Amygdala (tissue), 56 donors: ENCODE measurements at places on chromosomes 7 and 10.

- peak; percentile 58 for DNase-seq
These were observed at the start of gene ANLN for GRCh38 chr7:36389371-36390198. TSS of gene ANLN (plus strand) at chr7:36389862. CDS start at chr7:36390027, 165 bp downstream.

DNA sequence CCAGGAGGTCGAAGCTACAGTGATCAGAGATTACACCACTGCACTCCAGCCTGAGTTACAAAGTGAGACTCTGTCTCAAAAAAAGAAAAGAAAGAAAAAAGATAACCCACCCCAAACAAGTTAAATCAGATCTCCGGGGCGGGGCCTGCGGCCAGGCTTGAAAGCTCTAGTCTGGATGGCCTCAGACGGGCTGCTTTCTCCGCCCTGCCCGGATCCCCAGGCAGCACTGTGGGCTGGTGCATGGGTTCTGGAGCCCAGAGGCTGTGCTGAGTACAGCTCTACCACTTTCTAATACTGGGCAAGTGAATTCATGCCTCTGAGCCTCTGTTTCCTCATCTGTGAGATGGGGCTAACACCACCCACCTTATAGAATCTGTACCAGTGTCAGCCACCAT is 83.7 kb downstream of the ZMIZ1 start:
- DNase-seq = no peak

DNA sequence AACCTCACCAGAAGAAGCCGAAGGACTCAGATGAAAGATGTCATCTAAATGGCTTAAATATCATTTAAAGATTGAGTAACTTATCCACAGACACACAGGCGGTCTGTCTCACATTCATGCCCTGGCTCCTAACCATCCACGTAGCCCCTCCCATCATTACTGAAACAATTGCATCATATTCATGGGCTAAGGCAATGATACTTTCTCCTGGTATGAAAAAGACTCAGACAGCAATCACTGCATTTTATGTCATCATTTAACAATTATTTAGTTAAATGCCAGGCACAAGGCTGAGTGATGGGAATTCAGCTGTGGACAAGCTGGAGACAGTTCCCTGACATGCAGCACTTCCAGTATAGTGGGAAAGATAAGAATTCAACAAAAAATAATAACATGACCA is 11.2 kb upstream of the TECTB start:
- DNase-seq = no peak

DNA sequence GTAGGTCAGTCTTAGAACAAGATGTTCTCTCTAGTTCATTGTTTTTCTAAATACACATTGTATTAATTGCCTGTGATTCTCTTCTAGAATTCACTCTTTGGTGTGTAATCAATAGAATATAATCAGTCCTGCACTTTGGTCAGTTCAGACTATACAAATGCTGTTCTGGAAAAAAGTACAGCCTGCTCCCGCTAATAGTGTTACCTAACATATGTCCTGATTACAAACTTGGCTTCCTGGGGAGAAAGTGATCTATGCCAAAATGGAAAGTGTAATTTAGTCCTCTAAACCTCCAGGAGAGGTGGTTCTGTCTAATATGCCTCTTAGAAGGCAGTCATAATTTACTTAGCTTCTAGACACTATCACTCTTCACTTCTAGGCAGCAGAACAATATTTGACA is 215.5 kb downstream of the SEMA3D start:
- no peak for DNase-seq

GRCh38 chr7:25895792-25896171 is 256.2 kb upstream of the NFE2L3 start:
- DNase-seq = no peak

DNA sequence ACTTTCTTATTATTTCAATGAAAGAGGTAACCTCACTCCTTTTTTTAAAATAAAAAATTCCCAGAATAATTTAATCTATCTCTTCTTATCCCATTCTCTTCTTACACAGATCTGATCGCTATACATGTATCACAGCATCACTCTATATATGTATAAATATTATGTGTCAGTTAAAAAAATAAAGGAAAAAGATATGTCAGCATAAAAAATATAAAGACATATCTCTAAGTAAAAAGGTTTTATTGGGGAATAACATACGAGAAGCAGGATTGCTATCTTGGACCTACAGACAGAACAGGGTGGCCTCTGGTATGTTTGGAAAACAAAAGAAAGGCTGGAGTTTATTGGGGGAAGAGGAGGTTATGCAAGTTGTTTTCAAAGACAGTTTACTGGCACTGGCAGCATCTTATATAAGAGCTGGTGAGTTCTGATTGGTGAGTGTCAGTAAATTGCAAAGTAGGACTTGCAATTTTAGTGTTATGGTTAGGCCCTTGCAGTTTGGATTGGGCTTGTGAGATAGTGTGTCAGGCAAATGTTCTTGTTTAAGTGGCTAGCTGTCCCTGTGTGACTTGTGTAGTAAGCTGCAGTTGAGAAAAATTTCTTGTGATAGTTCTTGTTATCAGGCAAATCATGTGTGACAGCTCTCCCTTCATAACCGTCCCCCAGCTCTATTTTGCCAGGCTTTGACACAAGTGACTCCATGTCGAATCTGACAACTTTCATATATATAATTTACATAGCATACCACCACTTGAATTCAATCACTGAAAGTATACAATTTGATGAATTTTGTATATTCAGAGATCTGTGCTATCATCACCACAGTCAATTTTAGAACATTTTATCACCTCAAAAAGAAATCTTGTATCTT is 118.2 kb downstream of the HBP1 start:
- no peak for DNase-seq

DNA sequence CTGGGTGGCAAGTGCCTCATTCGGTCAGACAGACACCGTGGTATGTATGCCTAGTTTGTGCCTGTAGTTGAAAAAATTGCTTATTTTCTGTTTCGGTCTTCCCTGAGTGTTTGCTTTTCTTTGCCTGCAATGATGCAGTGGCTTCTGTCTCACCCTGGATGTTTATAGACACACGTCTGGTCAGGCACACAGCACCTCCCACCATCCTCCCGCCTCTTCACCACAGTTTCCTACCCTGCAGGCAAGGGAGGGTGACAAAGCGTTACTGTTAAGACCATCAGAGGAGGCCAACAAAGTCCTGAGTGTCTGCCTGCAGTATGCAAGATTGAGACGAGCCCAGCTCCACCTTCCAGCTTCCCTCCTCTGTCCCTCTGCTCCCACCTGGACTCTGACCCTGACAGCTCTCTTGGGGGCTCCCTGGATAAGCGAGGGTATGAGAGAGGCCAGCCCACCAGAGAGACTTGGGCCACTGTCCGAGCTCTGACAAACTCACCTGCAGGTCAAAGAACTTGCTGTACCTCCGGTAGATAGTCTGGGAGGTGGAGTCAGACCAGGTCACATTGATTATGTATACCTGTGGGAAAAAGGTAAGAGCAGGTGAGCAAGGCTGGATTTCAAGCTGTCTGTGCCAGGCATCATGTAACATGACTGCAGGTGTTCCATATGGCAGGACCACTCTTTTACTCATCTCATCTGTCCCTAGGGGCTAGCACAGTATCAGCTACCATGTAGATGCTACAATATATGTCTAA is 54.4 kb downstream of the SH3PXD2A start:
- DNase-seq = no peak

GRCh38 chr10:123133541-123134342 is 2.0 kb upstream of the HMX3 start:
- DNase-seq = no peak

DNA sequence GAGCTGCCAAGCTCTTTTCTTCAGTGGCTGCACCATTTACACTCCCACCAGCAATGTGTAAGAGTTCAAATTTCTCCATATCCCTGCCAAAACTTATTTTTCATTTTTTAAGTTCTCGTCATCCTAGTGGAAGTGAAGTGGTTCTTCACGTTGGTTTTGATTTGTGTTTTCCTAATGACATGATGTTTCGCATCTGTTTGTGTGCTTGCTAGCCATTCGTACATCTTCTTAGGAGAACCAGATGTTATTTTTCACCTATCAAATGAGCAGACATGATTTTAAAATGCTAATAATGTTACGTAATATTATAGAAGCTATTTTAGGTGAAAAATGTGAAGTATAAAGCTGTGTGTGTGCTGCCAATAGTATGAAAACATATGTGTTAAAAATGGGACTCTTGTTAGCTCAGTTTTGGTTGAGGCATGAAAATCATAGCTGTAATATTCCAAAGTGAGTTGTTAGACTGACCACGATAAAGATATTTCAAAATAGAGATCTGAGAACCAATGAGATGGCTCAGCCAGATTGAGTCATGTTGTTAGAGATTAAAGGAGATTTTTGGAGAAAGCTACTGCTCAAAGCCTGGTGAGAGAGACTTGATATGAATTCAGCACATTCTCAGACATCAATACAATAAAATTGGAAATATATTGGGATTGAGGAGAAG is 25.9 kb upstream of the GALNT11 start:
- no peak for DNase-seq

- DNase-seq = no peak
These were observed 51.5 kb downstream of the WDR37 start for GRCh38 chr10:1107679-1108078.

DNA sequence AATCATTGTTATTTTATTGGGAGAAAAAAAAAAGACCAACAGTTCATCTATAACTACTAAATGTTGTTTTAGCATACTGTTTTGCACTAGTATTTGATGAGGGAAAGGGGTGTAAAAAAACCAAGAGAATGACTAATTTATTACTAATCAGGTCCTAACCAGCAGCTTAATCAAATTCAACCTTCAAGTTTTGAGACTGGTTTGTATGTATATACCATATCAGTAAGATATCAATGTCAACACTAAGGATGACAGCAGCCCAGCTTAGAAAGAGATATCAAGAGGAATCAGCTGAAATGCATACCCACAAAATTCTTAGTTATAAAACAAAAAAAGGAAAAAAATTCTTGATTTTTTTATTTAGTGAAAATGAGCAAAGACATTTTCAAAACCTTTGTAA is 122.6 kb downstream of the KMT2C start:
- DNase-seq = no peak

GRCh38 chr10:110914431-110914830 is 4.5 kb downstream of the BBIP1 start:
- DNase-seq = no peak

- no peak for DNase-seq
These were observed 292.6 kb downstream of the PARD3 start for GRCh38 chr10:34522546-34522945.

GRCh38 chr10:1651270-1651966 is 85.9 kb downstream of the ADARB2 start:
- no peak for DNase-seq

DNA sequence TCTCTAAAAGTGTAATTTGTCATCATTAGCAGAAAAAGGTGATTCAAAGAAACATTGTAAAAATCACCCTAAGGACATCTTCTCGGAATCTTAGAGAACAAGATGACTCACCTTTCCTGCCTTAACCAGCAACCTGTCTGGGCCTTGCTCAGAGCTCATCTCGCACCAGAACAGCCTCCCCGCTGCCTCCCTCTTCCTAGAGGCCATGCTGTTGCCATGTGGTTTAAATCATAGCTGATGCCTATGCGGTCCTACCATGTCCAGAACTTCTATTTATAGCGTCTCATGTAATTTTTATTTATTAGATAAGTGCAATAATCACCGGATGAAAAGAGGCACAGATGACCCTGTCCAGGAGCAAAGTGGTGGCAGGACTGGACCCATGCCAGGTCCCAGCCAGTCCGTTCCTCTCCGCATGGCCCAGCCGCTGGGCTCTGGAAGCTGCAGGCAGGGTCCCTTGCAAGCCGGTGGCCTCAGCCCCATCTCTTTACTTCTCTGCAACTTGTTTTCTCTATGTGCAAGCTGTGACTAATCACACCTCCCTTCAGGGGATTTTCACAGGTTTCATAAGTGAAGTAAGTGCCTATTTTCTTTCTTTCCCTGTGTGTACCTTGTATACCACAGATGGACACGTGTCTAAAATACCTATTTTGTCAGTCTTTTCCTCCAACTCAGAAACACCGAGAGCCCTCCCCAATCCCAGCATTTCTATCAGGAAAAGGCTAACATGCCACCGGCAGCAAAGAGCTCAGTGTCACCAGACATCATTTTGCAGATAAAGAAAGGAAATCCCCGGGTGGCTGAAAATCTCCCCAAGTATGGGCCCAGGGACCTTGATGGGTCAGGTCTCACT is 27.1 kb downstream of the KLF6 start:
- no peak for DNase-seq

- no peak for DNase-seq
These were observed 957 bp upstream of the SVIL start for GRCh38 chr10:29635711-29636144.

DNA sequence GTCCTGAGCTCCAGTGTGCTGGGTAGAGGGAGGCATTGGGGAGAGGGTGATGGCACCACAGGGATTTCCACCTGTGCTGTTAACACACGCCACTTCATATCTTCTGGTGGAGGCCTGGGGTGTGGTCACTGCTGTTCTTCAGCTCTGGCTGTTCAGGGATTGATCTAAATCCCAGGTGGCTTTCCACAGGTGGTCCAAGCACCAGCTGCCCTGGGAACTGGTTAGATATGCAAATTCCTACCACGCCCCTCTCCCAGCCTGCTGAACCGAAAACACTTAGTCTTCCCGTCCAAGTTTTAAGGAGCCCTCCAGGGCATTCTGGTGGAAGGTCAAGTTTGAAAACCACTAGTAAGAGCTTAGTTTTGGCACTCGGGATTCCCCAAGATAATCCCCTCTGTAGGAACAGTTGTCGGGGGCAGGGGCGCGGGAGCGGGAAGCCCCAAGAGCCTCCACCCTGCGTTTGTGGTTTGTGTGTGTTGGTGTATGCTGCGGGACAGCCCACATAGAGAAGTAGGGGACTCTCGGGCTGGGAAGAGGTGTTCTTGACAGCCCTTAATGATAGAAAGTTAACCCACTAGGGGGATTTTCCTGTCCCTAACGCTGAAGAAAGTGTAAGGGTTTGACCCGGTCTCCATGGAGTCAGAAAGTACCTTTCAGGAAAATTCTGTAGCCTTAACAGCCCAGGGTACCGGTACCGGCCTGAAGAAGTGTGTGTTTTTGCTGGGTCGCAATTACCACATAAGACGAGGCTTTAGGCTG is 5.1 kb downstream of the DEPP1 start:
- no peak for DNase-seq

GRCh38 chr7:159158125-159158887 is 13.6 kb upstream of the VIPR2 start:
- no peak for DNase-seq

DNA sequence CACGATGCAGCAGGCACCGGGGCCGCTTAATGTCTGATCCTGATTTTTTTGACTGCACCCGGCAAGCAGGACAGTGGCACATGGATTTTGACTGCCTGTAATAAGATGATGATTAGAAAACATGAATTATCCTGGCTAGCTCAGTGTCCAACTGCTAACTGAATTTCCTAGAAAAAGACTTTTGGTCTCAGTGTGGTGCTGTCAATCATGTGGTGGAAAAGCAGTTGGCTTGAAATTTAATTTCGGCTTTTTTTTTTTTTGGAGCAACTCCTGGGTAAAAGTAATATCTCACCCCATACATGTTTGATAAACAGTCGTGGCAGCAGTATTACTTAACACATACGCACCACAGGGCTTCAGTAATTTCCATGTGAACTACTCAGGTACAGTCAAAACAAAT is 227.7 kb downstream of the FANK1 start:
- DNase-seq = no peak
